ENCODE measurements at places on chromosomes 7 and 10.
A peak's percentile ranks its signal among the peaks of the same experiment; 100 is the strongest.

GRCh38 chr10:86779220-86780017 is 23.0 kb downstream of the BMPR1A start:
- DNase-seq: no peak

DNA sequence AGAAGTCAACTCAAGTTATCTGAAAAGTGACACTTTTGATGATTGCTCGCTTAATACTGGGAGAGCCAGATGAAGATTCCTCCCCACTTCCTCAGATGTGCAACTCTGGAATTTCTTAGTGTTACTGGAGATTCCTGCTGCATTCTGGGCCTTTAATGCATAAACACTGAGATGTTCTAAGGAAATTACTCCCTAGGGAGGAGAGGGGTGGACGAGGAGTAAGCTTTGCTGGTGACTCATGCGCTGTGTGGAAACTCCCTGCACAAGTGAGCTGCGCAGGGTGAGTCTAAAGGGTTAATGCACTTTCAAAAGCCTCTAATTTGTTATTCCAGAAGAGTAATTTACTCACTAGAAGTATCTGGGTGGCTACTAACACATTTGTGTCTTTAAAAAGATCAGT is 46.3 kb downstream of the EGFR start:
- DNase-seq: no peak

DNA sequence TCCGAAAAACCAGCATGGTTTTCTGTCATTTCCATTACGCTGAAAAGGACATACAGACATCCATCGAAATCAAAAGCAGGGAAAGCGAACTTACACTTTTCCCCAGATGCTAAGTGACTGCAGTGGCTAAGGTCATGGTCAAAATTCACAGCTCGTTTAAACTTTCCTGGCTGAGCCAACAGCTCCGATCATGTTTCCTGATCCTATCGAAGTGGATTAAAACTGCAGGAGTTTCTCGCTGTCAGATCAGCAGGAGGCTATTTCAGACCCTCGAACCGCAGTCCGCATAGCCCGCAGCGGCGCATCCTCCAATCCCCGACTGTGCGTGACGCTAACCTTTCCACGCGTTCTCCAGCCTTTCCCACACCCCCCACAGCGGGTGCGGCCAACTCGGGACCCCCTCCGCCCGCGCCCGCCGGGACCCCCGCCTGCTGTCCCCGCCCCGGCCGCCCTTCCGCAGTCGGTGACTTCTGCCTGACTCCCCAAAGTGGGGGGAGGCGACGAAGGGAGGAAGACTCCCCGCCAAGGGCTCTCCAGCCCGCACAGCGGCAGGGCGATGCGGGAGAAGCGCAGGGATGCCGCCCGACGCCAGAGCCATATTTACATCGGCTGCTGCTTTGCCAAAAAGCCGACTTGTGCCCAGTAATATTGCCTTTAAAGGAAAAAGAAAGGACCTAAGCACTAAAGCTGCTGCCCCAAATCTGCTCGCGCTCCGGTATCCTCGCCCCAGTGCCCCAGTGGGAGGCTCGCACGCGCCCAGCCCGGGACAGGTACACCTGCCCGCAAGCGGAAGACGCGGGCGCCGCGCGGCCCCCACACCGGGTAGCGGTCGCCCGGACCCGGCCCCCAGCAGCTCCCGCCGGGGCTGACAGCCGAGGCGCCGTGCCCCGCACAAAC is 1.2 kb downstream of the PIP4K2A start:
- DNase-seq: peak; percentile 17

DNA sequence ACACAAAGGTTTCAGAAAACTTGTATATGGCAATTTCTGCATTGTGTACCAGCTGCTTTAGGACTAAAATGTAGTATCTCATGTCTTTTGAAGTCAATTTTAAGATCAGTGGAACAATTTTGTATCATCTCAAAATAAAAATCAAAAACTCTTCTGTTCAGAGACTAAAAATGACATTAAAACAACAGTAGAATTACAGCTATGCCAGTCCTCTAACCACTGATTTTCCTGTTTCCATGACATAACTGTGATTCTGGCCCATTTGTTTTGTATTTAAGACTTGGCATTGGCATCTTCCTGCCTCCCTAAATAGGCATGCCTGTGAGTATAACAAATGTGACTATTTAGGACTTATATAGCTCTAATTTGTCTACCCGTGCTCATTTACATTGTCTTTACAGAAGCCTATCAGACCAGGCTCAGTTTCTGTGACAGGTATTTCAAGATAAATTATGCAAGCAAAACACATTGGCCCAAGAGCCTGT is 29.1 kb upstream of the VPS41 start:
- no peak for DNase-seq

DNA sequence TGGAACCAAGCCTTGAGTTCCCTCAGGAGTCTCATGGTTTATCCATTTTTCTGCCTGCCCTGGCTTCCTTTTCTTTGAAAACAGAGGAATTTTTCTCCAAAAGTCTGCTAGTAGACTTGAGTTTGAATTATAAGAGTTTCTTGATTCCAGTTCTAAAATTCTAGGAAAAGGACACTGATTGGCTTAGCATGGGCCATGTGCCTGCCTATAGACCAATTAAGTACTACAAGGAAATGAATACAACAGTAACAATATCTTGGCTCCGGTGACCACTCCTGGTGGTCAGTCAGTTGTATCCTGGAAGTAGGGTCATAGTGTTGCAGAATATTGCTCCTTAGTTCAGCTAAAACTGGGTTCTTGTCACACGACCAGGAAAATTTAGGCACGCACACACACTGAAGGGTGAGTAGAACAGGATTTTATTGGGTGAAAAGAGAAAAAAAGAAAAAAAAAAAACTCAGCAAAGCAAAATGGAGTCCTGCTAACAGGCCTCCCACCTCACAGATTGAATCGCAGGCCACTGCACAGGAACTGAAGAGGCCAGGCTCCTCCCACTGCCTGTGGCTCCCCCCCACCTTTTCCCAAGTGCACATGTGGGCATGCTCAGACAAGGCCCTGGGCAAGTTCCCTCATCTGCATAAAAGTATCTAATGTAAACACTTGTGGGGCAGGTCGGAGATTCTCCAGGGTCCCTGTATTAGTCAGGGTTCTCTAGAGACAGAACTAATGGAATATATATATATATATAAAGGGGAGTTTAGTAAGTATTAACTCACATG is 155.1 kb downstream of the LYZL1 start:
- no peak for DNase-seq

GRCh38 chr7:111650456-111650999 is 88.2 kb upstream of the IMMP2L start:
- DNase-seq: no peak

- DNase-seq: no peak
These were observed 34.2 kb downstream of the NPVF start for GRCh38 chr7:25194036-25194435.

DNA sequence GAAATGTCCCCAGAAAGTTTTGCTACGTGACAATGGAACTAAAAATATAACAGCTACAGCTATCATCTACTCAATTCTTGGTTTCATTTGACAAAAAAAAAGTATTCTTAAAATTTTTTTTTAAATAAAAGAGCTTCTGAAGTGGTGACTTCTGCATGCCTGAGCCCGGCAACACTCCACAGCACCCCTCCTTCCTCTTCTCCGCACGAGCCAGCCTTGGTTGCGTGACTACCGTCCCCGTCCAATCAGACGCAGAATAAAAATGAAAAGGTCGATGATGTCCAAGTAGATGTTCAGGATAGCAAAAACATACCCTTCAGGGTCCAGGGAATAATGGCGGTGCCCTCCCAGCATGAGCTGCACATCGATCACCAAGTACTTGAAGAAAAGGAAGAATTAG is 34.5 kb upstream of the GATAD1 start:
- DNase-seq: no peak

DNA sequence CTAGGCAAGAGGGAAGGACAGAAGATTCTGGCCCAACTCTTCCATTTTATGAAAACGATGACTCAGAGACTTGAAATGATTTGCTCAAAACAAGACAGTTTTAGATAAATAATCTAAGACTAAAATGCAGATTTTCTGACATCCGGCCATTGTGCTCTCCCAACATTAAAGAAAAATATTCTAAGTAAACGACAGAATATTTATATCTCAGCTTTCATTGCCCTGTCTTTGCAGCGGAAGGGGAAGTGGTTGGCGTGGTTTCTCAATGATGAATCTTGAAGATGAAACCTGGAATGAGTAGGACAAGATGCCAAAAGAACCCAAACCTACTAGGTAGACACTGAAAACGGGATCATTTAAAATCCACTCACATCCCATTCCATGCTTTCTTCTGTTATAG is 28.9 kb upstream of the NPY start:
- DNase-seq: no peak

DNA sequence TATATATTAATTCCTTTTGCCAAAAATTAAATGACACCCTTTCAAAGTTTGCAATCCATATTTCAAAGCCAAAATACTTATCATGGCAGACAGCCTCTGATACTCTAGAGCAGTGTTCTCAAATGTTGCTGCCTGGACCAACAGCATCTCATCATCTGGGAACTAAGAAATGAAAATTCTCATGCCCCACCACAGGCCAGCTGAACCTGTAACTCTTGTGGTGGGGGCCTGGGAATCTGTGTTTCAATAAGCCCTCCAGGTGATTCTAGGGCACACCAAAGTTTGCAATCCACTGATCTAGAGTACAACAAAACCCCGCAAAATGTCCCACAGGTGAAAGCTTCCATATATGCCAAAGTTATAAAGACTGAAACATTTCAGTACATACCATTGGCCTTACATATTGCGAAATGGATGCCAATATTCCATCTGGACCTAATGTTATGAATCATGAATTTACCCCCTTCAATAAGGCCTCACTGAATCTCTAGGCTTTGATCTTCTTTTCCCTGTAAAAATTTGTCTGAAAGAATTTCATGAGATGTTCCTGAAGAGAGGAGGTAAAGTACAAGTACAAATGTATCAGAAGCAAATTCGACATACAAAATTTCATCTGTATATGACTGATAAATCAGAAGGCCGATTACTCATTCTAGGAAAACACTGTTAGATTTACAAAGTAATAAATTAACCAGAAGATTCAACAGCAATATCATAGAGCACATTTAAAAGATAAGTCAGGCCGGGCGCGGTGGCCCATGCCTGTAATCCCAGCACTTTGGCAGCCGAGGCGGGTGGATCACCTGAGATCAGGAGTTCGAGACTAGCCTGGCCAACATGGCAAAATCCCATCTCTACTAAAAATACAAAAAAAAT is 25.3 kb upstream of the EPC1 start:
- no peak for DNase-seq

- DNase-seq: no peak
These were observed 437.2 kb downstream of the MDFIC start for GRCh38 chr7:115359119-115359518.

- no peak for DNase-seq
These were observed 191.6 kb downstream of the LSM5 start for GRCh38 chr7:32298408-32299132.

DNA sequence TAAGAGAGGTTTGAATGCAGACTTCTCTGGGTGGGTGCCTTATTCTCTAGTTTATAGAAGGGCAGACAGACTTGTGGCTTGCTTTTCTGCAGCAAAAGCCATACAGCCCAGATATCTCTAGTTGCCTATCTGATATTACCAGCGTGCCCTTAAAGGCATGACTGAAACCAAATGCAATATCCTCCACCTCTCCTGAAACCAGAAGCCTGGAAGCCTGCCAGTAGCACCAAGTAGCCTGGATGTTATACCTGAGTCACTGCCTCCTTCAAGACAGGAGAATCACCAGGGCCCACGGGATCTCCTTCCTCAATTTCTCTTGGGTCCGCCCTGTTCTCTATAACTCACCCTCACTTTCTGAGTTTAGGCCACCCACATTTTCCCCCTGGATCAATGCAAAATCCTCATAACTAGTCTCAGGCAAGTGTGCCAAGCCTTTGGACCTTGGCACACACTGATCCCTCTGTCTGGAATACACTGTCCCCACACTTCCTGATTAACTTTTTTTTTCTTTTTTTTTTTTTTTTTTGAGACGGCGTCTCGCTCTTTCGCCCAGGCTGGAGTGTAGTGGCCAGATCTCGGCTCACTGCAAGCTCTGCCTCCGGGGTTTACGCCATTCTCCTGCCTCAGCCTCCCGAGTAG is 638.4 kb downstream of the GALNT17 start:
- DNase-seq: no peak

DNA sequence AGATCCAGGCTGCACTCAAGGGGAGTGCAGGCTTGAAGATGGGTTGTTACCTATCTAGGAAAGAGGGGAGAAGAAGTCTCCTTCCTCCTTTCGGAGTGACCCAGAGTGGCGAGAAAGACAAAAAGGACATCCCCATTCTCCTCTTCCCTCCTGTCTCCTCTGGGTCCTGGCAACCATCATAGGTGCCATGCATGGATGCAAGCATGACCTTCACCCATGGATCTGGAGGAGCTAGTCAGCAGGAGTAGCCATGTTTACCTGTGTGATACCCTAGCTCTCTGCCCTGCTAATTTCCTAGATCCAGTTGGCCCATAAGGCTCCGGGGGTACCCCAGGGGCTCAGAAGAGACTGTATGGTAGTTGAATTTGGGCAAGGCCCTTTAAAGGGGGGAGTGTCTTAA is 17.2 kb upstream of the CROT start:
- DNase-seq: no peak

DNA sequence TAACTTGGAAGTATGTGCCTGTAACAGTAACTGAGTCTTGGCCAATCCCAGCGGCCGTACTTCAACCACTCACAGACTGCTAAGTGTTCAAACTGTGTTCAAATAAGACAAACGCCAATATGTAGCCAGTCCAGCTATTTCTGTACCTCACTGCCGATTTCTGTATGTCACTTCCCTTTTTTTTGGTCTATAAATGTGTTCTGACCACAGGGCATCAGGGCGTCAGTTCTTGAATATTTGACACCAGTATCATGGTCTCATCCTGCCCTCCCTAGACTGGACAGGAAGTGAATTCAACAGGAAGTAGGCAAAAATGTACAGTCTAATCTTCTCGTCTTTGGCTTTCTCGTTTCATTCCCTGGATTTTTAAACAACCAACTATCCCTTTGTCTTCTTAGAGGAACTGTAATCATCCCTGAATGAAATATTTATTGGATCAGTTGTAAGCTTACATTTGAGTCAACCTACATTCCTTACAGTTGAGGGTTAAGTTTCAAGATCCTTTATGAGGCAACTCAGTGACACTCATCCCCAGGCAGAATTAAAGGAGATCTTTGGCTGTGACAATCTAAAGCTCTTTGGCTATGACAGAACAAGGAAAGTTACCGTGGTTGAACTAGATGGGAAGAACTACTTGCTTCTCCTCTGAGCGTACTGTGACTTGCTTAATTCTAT is 232.7 kb downstream of the NSUN6 start:
- DNase-seq: no peak

- no peak for DNase-seq
These were observed 49.2 kb upstream of the CDK1 start for GRCh38 chr10:60729106-60729505.

DNA sequence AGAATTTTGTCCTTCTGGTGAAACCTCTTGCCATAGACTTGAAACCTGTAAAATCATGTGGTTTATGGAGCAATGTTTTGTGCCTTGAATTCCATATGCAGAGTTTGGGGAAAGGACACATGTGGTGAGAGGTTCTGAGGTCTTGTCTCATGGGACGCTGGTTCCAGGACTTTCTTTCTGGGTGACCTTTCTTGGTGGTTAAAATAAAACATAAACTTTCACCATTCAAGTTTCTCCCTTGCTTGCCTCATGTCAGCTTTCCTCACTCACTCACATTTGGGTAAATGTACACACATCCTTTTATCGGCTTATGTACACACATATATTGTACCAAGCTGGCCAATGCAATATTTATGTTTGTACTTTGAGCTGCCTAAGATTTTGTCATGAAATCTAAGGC is 144.9 kb upstream of the CELF2 start:
- no peak for DNase-seq
